ENCODE measurements at places on chromosomes 2 and 18.

DNA sequence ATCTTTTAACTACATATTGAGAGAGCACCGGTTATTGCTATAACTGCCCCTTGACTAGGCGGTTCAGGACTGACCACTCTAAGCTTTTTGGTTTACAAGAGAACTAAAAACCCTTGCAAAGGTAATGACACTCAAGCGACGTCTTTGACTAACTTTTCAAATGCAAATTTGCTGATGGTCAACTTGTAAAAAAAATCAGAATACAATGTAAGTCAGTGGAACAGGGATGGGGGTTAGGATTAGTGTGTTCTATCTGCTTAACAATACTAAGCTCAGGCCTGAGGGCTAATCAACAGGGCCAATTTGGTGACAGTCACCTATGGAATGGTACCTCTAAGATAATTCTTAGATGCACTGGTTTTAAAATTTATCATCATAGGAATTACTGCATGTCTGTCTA lies 57.1 kb downstream of the ZAP70 start:
- DNase-seq: no peak

GRCh38 chr2:42421601-42422239 lies 60.7 kb upstream of the COX7A2L start:
- no peak for DNase-seq

DNA sequence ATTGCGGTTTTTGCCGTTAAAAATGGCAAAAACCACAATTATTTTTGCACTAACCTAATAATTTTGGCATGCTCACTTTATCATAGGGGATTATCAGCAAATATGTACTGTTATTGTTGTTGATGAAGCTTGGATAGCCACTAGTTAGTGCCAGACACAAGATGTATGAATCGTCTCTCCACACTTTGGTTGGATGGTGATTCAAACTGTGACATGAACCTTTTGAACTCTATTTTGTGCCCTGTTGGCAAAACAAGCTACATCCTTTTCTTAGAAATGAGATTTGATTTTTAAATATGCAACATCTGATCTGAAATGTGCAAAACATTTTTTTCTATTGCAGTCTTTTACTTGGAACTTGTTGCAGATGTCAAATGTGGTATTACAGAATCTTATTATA lies 48.8 kb upstream of the DTNB start:
- DNase-seq: no peak

DNA sequence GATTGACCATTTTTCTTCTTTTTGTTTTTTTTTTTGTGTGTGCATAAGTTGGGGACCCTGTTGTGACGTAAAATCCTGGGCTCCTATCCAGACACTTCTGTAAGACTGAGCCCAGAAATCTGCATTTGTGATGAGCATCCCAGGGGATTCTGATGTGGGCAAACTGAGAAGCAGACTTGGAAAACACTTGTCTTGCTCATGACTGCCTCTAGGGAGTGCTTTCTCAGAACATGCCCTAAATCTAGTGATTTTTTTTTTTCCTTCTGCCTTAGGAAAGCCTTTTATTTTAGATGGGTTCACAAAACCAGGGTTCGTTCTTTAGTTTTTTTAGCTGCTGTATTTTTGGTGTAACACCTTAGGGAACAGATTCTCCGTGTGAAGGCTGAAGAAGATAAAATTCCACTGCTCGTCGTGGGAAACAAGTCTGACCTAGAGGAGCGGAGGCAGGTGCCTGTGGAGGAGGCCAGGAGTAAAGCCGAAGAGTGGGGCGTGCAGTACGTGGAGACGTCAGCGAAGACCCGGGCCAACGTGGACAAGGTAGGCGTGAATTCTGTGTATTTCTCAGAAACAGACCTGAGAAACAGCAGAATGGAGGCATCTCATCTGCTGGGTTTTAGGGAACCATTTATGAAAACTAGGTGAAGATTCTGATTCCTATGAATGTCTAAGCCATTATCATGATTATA lies 36.7 kb downstream of the RALB start:
- DNase-seq: no peak

DNA sequence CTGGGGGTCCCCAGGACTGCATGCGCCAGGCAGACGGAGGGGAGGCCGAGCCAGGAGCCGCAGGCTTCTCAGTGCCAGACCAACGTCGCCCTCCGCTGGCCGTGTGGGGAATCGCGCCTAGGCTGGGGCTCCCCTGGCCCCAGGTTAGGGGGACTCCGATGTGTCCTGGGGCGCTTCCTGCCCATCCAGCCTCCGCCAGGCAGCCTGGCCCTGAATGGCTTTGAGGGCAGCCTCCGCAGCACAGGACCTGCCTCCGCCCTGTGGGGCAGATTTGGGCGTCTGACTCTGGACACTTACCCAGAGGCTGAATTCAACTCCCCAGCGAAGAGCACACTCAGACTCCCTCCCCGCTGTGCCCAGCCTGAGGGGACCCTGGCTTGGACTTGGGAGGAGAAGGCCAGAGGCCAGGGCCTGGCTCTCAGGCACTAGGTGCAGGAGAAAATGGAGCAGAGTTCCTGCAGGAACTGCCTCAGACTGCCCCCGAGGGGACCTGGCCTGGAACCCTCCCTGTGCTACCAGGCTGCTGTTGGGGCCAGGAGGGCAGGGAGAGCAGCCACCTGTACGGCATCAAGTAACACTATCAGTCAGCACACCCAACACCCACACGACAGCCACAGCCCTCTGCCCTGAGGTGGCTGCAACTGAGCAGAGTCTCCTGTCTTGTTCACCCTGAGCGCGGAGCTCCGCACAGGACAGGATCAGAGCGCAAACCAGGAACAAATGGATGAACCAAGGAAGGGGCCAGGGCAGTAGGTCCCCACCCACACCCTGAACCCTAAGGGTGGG lies 597 bp upstream of the TEKT4 start:
- DNase-seq: peak; percentile 45

- DNase-seq: no peak
Measured at GRCh38 chr18:75410611-75411010, 16.9 kb downstream of the SMIM21 start.

DNA sequence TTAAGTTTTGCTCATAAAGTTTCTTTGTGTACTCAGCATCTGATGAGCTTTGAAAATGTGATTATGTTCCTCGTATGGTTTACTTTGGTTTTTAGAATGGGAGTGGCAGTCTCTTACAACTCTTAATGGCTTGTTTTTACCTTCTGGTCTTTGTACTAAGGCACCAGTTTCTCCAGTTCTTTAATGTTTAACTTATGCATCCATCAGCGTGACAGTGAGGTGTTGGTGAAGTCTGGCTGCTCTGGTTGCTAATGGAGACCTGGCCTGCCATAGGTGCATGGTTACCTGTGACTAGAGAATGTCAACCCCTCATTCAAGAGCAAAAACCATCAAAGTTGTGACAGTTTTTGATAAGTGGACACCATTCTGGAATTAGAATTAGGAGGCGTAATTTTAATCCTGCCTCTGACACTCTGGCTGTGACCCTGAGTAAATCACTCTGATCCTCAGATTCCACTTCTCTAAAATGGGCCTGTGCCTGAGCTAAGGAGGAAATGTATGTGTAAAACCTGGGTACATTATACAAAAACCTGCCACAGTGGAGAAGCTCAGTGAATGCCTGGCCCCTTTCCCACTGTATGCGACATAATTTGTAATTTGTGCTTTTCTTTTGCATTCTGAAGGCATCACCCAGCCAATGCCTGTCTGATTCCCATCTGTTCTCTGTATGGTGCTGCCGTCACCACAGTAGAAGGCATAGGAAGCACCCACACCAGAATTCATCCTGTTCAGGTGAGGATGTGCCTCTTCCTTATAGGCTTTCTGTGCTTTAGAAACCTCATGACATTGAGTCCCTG lies 11.2 kb downstream of the AOX1 start:
- no peak for DNase-seq

- DNase-seq: no peak
Measured at GRCh38 chr2:197108758-197109157, 182.3 kb upstream of the PGAP1 start.

DNA sequence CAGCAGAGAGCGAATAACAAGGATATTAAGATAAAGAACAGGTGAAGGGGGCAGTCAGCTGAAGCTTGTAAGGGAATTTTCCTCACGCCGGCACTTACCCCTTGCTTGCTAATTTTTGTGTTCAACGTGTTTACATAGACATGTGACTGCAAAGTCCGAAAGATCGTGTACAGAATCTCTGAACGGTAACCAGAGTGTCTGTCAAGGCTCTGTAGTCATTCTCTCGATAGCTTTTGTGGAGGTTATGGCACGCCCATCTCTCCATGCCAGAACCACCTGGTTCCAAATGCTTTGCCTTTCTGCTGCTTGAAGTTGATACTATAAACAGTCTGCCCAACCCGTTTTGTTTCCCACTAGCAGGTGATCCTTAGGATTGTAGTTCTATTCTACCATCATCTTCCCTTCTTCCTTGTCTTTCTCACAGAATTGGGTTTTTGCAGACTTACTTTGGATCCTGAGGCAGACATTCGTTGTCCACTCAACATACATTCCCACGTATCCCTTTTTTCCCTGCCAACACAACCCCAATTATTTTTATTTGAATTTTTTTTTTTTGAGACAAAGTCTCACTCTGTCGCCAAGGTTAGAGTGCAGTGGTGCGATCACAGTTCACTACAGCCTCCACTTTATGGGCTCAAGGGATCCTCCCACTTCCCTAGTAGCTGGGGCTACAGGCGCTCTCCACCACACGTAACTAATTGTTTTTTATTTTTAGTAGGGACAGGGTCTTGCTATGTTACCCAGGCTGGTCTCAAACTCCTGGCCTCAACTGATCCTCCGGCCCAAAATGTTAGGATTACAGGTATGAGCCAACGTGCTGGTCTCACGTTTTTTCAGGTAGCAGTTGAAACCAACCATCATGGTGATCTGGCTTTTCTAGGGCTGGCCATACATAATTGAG lies 1.3 kb upstream of the USP34 start:
- no peak for DNase-seq

GRCh38 chr2:68362069-68362468 lies 3.0 kb upstream of the PLEK start:
- DNase-seq: peak; percentile 74

DNA sequence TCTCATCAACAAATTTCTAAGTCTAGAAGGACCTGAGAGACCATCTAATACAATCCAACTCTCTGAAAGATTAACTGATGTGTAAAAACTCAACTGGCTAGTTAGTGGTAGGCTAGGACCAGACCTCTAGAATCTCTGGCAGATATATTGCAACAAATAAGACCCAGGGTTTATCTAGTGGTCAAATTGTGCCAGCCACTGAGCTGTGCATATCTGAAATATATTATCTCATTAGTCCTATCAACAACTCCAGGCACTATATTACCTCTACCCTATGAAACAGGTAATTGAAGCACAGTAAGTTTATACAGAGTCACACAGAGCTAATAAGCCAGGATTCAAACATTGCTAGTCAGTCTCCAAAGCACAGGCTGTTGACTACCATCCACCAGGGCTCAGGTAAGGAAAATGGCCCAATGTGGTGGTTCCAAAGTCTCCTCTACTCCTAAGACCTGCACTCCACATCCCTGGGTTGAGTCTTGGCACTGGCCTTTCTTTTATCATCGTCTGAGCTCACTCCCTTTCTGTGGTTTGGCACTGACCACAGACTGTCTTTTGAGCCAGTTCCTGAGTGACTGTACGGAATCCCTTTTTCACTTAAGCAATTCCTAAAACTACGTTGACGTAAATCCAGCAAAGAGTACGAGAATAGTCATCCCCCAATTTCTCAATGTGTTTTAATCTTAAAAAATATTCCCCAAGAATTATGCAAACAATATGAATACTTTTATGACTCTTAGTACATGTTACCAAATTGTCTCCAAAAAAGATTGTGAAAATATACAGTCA lies 11.9 kb upstream of the PID1 start:
- DNase-seq: no peak

DNA sequence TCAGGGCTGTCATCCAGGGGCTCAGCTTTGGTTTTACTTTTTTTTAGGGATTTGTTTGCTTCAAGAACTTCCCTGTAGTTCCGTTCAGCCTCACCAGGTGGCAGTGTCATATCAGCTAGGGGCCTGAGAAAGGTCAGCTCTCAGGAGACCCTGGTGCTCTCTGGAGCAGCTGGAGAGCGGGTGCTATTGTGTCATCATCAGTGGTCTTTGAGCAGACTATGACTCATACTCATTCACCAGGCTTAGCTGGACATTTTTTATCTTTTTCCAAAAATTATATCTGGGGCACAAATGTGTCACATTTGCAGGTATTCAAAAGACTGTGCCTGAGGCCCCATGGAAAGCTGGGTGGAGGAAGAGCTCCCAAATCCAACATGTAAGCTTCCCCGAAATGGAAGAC lies 24.4 kb downstream of the ZNF892 start:
- no peak for DNase-seq

- no peak for DNase-seq
Measured at GRCh38 chr2:20818820-20819219, 4.1 kb downstream of the LDAH start.

DNA sequence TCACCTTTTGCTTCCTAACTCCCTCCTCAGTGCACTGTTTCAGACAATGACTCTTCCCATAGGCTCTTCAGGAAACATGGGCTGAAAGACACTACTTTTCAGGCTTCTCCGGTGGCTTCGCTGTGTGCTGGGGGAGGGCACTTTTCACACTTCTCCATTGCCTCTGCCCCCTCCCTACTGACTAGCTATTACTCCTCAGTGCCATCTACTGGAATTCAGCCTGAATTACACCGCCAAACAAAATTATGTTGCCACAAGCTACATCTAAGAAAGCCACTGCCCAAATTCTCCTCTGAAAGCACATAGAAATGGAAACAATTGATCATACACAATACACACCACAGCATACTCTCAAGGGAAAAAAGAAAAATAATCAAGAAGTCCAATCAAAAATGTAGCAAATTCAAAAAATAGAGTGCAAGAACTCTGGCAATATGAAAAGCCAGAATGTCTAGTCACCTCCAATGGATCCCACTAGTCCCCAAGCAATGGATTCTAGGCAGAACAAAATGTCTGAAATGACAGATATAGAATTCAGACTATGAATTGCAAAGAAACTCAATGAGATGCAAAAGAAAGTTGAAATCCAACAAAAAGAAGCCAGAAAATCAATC lies 1139.4 kb upstream of the GYPC start:
- DNase-seq: no peak

DNA sequence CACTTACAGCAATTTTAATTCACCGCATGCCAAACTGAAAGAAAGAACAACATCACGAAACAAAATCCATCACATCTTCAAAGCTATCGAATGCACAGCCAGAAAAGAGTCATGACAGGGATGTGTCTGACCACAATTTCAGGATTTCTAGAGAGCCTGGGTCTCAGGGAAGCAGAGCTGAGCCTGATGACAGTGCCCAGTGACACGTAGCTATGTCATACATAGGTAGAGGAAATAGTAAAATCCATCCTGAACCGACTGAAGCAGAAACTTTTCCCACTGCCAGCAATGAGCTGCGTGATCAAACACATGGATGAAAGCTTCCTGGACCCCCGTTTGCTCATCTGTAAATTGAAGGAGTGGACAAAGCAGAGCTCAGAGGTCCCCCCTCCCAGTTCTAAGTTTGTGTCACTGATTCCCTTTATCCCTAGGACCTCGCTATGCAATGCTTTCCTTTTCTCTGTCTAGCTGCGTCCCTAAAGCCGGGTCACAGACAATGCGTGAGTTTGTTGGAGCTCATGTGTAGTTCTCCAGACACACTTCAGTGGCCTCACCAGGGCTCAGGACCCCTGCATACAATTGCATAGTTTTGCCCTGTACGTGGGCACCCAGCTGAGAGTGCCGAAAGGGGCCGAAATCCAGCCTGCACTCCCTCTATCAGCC lies 37.6 kb downstream of the CCBE1 start:
- no peak for DNase-seq

All from stimulated activated CD8-positive, alpha-beta memory T cell treated with anti-CD3 and anti-CD28 coated beads, Interleukin-2, amount 100 ng/mL, for 48 hours (primary cell).